ENCODE measurements at places on chromosomes 11 and 22. TPM values are rescaled to one million over a fixed set of nuclear protein-coding genes. Genes with fewer than 3 reads are reported as not detected.

BRMS1 gene
- total RNA-seq, result 85.9 TPM

VSIG2 gene
- not detected for total RNA-seq

TLCD5 gene
- total RNA-seq, result 6.9 TPM

MMP26 gene
- total RNA-seq, result not detected

CHST1 gene
- not detected for total RNA-seq

P2RY2 gene
- total RNA-seq, result not detected

CAVIN3 gene
- 278 TPM for total RNA-seq

LDHAL6A gene
- not detected for total RNA-seq

DNA sequence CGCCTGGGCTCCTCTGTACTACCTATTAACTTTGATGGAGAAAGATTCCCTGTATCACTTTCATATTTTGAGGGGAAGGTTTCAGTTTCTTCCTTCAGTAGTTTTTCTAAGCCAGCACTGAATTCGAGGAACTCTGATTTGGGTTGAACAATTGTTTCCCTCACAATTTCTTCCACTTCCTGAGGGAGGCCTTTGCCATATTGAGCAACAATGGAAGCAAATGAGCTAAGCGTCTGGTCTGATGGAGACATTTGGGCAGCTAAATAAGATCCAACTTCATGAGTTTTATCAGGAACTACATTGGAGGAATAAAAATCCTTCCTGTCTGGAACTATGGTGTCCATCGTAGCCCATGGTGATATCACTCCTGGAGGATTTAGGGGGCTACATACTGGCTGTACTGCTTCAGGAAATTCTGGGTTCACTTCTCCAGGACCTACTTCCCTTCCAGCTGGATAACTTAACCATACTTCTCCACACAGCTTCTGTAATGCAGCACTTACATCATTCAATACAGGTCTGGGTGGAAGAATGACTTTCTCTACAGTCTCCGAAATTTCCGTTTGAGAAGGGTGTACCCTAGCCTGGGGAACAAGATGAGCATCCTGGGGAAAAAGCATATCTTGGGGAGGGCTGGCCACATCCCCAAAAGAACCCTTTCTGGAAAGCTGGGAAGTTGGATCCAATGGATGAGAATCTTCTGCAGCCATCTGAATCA is 38.9 kb upstream of the CCDC89 start:
- DNase-seq, result no peak

- no peak for DNase-seq
Measured at GRCh38 chr11:85721191-85721590, 35.2 kb upstream of the CCDC89 start.

DNA sequence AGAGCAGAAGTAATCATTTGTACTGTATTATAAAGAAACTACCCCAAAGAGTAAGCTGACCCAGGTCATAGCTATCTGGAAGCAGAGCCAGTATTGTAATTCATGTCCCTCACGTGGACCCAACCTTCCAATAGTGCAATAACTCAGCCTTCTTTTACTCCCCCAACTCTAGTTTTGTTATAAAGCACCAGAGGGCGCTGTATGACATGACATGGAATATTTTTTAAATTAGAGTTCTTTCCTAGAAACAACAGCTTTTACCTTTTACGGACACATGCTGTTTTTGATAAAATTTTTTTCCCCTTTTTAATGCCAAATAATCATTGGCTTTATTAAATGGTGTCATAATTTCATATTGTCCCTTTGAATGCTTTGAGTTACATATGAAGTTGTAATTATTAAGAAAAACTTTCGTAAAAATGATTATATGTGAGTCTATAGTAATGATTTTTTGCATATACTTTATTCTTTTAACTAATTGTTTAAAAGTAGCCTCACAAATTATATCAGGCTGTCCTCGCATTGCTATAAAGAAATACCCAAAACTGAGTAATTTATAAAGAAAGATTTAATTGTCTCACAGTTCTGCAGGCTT is 76.9 kb downstream of the DKK3 start:
- peak; percentile 43 for DNase-seq

DNA sequence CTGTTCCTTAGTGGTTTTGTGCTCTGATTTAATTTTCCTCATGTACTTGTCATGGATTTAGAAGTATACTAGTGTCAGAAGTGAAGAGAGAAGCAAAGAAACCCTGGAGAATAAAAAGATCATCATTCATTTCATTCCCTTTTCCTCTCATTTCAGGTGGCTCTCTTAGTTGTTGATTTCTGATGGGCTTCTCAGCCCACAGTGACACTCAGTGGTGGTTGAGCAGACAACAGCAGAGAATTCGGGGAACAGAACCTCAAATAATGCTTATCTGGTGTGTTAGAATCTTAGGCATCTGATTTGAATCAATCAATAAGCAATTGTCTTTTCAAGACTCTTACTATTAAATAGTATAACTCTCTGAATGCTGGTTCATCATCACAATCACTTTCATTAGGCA is 1289.4 kb downstream of the FAM181B start:
- DNase-seq, result no peak

DNA sequence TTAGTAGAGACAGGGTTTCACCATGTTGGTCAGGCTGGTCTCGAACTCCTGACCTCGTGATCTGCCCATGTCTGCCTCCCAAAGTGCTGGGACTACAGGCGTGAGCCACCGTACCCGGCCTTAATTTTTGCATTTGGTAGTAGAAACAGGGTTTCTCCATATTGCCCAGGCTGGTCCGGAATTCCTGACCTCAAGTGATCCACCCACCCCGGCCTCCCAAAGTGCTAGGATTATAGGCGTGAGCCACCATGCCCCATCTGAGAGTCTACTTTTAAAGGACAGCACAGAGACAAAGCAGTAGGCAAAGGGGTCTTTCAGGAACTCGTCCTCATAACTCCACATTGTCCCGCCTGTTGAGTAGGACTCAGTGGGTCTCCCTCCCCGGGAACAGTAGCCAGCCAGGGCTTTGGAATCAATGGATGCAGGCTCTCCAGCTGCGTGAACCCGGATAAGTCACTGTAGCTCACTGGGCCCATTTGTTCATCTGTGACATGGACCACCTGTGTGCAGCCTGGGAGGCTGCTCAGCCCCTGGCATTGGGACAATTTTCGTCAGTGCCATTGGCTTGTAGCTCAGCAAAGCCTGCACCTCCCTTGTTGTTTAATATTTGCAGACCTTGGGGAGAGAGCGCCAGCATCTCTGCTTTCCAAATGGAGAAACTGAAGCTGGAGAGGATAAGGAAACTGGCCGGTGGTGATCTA is 86.1 kb downstream of the ARHGAP8 start:
- no peak for DNase-seq

GRCh38 chr11:115964091-115964490 is 459.9 kb upstream of the CADM1 start:
- no peak for DNase-seq

GRCh38 chr11:67051180-67051893 is 5.3 kb upstream of the RHOD start:
- DNase-seq, result no peak

- peak; percentile 36 for DNase-seq
Measured at GRCh38 chr11:61293867-61294716, 1.0 kb downstream of the VWCE start.

GRCh38 chr11:8094656-8095055 is 13.6 kb downstream of the TUB start:
- DNase-seq, result no peak

GRCh38 chr22:47288680-47289079 is 526.2 kb downstream of the TBC1D22A start:
- no peak for DNase-seq

GRCh38 chr22:21587803-21588611 is 20.5 kb downstream of the UBE2L3 start:
- no peak for DNase-seq

- DNase-seq, result no peak
Measured at GRCh38 chr22:49008682-49009235, 818.9 kb downstream of the BRD1 start.

GRCh38 chr11:61468002-61468401 is 38.1 kb downstream of the SDHAF2 start:
- DNase-seq, result no peak

GRCh38 chr11:75949023-75949672 is 134.1 kb downstream of the UVRAG start:
- DNase-seq, result no peak

- DNase-seq, result no peak
Measured at GRCh38 chr11:73176145-73176873, 34.2 kb upstream of the FCHSD2 start.

DNA sequence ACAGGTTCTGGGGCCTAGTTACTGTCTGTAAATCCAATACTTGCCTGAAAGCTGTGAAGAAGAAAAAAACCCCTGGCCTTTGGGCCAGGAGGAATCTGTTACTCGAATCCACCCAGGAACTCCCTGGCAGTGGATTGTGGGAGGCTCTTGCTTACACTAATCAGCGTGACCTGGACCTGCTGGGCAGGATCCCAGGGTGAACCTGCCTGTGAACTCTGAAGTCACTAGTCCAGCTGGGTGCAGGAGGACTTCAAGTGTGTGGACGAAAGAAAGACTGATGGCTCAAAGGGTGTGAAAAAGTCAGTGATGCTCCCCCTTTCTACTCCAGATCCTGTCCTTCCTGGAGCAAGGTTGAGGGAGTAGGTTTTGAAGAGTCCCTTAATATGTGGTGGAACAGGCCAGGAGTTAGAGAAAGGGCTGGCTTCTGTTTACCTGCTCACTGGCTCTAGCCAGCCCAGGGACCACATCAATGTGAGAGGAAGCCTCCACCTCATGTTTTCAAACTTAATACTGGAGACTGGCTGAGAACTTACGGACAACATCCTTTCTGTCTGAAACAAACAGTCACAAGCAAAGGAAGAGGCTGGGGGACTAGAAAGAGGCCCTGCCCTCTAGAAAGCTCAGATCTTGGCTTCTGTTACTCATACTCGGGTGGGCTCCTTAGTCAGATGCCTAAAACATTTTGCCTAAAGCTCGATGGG is 13.5 kb downstream of the PIK3IP1 start:
- DNase-seq, result no peak

GRCh38 chr11:477052-477715 is 27.1 kb downstream of the PTDSS2 start:
- DNase-seq, result no peak

GRCh38 chr11:123653483-123653826 is 969 bp downstream of the SCN3B start:
- DNase-seq, result no peak

DNA sequence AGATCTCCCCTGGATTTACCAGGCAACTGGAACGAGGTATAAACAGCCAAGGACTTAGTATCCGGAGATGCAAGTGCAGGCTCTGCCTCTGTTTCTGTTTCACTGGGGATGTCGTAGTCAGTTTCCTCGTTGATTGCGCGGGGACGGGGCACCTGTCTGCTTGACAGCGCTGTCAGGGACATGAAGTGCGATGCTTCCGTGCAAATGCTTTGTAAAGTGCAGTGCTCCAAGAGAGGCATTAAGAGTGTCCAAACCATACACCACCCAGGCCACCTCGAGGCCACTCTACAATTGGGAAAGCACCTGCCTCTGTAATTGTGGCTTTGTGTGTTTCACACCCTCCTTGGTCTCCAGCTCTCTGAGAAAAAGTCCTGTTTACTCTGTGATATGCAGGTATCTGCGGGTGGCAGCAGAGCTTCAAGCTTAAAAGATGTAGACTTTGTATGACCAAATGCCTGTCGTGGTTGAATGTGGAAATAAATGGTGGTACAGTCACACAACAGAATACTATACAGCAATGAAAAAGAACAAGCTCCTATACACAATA is 18.6 kb upstream of the CD5 start:
- DNase-seq, result no peak

DNA sequence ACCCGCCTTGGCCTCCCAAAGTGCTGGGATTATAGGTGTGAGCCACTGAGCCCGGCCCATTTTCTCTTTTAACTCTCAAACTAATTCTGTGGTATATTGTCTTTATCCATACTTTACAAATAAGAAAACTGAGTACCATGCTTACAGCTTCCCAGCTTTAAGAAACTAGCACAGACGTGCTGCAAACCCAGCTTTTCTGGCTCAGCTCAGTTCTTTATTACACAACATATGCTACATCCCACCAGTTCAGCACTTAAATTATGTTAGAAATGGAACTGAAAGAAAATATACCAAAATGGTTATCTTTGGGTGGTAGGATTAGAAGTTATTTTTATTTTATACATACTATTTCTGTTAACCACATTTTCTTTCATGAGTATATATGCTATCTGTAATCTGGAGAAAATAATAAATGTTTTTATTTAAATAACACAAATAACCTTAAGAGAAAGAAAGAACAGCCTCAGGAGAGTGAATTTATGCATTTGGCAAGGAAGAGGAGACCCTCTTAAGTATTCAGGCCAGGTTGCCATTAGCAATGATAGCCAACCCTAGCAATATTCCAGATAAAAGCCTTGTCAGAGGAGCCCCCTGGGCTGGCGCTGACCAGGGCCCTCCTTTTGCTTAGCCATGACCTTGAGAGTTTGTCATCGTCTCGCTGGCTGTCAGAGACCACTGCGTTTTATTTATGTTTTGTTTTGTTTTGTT is 33.8 kb downstream of the SLN start:
- DNase-seq, result no peak

- DNase-seq, result no peak
Measured at GRCh38 chr11:88066090-88066489, 109.2 kb downstream of the RAB38 start.

DNA sequence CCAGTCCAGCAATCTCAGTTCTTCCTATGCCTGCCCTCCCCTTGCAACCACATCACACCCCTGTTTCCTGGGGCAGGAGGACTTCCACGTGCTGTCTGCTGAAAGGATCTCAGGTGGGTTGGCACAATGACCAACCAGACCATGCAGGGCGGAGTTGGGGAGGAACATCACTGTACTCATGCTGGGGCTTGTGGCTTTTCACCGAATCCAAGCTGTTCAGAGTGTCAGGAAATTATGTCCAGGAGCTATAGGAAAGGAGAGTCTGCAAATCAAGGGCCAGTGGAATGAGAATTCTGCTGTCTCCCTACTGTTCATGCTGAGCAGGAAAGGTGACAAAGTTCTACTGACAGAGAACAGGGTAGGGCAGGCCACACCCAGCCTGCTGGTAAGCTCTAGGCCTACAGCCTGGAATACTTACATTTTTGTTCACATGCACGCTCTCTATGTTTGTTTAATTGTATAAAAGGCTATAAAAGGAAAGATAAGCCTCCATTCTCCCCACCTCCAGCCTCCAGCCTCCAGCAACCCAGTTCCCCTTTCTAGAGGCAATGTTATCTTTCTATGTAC is 1.7 kb upstream of the PLAAT2 start:
- DNase-seq, result peak; percentile 75

DNA sequence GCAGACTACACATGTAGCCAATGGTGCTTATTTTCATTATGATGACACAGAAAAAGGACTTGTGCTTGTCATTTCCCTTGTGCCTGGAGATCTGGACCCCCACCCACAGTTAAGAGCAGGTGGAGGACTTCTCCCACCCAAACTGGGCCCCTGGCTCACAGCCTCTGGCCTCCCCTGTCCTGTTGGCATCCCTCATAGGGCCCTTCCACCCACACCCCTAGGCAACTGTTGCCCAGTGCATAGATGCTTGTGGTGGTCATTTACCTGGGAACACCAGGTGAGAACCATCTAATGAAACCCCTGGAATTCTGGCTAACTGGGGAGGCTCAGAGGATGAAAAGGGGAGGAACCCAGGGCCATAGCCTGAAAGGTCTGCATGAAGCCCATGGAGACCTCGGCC is 355.9 kb downstream of the BUD13 start:
- DNase-seq, result no peak

All from Caki2 (cell line).